ENCODE measurements at places on chromosomes 5 and 9.
A peak's percentile ranks its signal among the peaks of the same experiment; 100 is the strongest.

- DNase-seq: no peak
Measured at GRCh38 chr5:97377582-97377981, 194.5 kb upstream of the RIOK2 start.

DNA sequence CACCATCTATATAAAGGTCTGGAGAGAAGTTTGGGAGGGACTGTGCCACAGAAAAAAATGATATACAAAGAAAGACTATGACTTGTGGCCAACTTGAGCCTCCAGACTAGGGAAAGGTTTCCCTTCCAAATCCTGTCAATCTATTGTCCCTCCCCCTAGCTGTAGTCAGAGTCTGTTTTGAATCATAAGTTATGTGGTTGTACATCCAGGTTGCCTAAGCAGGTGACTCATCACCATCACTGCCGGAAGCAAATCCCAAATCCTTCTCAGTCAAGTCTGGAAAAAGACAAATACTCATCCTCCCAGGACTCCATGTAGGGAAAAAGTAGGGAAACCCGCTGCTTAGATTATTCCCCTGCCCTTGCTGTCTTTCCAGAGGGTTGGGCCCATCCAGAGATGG, 235.7 kb downstream of the CDK5RAP2 start:
- no peak for DNase-seq

DNA sequence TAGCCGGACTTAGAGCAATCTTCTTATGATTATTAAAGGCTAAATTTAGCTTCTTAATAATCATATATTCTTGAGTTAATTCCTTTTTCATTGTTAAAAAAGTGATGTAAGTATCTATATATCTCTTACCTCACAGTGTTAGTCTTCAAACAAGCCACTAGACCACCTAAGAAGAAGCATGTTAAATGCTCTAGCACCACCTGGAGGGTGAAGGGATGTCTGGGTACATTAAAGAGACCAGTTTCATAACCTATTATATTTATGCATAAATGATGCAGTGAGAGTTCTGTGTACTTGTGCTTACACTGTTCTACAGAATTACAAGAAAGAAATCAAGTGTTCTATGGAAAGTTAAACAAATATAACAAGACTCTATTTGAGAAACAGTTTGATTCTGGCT, 55.9 kb upstream of the SLCO6A1 start:
- DNase-seq: peak; percentile 63

DNA sequence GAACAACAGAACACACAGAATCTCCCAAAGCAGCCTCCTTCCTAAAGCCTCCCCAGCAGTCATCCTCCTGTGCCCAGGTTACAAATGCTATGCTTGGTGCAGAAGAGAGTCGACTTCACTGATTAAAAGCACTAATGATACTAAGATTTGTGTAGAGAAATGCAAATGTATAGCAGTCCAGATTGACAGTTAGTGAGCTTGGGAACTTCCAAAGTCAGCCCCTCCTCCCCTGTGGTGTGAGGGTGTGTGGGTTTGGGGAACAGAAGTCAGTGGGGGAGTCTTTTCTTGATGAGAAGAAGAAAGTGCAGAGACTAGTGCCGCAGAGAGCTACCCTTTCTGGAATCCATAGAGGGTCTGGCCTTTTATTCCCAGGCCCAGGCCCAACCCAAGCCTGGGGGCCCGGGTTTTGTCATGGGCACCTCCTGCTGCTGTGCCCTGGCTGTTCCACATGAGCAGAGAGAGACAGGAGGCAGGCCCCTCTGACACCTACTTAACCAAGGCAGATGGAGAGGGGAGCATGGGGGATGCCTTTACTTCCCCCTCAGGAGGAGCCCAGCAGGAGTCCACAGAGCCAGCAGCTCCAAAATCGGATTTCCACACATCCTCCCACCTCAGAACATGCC, 173.3 kb downstream of the DENND1A start:
- DNase-seq: no peak

DNA sequence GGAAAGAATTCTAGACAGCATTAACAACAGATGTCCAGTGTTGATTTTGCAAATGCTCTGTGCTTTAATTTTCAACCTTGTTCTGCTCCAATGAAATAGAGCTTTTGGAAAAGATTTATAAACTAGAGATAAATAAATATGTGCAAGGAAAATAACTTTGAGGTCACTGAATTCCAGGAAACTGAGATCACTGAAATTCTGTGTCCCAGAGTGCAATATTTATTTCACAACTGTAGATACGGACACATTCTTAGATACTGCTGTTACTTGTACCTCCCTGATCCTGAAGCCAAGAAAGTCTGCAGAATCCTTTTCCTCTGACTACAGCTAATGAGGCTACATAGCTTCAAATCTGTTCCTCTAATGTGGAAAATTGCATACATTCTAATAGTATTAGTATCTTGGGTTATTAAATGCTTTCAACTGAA, 222.9 kb downstream of the DOCK8 start:
- DNase-seq: no peak

GRCh38 chr5:7794311-7794710, 56.6 kb downstream of the CFAP90 start:
- no peak for DNase-seq

- no peak for DNase-seq
Measured at GRCh38 chr5:80246001-80246758, 9.7 kb downstream of the SERINC5 start.

DNA sequence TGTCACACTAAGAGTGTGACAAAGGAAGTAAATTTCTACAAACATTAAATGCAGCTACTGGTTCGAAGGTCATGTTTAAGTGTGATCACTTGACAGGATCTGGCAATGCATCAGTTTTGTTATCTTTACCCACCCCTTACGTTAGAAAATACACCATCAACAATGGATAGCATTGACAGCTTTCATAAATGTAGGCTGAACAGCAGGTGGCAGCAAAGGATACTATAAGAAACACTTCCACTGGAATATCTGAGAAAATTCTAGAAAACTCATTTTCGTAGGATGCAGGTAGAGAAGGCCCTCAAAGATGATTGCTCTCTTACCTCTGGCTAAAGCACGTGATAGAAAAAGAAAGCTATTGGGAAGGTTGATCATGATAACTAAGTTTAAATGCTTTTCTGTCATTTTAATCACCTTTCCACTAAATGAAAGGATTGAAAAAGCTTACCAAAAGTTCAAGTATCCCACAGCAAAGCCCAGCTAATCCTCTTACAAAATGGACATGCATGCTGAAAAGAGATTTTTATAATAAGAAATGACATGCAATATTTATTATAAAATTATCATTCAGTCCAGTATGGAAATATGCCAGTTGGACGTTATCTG, 292.5 kb downstream of the PARP8 start:
- peak; percentile 44 for DNase-seq

- DNase-seq: no peak
Measured at GRCh38 chr5:26894719-26895263, 143.6 kb downstream of the CDH9 start.

Data from SHP77 (cell line).